GM23248 (cell line): ENCODE measurements at places on chromosomes 3 and 15.

- DNase-seq: peak; percentile 57
These were observed 310.2 kb downstream of the TBC1D5 start for GRCh38 chr3:17432236-17432635.

DNA sequence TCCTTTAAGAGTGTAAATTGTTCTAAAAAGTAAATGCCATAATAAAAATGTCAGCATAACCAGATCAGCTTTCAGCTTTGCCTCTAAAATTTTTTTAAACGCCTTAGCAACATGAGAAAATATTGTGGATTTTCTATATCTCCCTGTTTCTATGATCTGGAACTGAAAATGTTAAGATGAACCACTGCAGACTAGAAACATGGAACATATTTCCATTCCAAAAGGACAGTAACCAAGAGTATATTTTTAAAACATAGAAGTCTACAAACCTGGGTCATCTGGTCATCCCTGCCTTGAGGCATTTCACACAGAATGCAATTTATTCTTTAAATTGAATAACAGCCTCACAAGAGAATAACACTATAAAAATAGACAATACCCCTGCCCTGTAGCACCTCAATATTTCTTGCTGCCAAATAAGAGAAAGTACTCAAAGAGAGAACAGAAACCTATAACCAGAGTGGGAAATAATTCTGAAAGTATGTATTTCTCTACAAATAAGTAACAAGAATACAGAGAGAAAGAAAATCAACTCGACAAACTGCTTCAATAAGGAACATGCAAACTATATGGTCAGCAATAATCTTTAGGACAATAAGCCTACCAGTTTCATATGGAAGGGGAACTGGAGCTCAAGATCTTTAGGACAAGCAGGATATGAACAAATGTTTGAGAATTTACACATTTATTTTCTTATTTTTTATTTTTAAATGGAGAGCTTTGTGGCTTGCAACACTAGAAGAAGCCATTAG lies 949.0 kb downstream of the EPHA3 start:
- no peak for DNase-seq

GRCh38 chr3:65922441-65922840 lies 116.3 kb downstream of the MAGI1 start:
- peak; percentile 62 for DNase-seq

GRCh38 chr15:74228723-74229081 lies 7.4 kb upstream of the CCDC33 start:
- DNase-seq: no peak

GRCh38 chr3:39779511-39780230 lies 29.7 kb upstream of the MYRIP start:
- DNase-seq: no peak

GRCh38 chr3:133491481-133492059 lies 81.9 kb upstream of the CDV3 start:
- no peak for DNase-seq

GRCh38 chr15:68488290-68488689 lies 56.3 kb upstream of the ITGA11 start:
- no peak for DNase-seq

GRCh38 chr3:150307311-150308036 lies 100.6 kb upstream of the TSC22D2 start:
- no peak for DNase-seq

DNA sequence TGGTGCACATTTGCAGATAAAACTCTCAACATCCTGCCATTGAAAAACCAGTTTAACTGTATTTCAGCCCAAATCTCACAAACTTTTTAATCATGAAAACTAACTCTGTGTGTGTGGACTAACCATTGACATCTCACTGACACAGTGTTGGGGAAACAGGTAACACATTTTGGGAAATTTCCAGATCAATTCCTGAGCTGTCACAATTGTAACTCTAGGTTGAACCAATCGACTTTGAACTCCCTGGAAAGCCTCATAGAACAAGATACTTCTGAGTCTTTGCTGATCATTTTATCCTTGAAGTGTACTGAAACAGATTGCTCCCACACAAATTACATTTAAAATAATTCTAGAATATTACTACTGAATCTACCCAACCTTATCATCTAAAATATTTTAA lies 667.9 kb upstream of the NR2F2 start:
- DNase-seq: no peak

- no peak for DNase-seq
These were observed 349.3 kb upstream of the SOX2 start for GRCh38 chr3:181362378-181362777.

DNA sequence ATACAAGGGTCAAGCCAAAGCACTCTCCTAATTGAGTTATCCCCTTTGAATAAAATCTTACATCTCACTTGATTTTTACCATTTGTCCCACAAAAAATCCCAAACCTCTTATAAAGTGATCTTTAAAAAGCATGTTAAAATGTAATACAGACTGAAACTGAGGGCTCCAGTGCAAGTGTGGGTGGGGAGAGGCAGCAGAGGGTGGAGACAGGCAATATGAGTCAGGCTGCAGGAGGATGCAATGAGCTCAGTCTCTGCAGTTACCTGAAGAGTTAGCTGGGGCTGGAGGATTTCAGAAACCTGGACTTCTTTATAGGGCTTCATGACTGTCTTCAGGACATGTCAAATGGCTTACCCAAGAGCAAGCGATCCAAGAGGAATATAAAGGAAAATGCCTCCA lies 14.2 kb upstream of the COLQ start:
- DNase-seq: peak; percentile 48

- DNase-seq: no peak
These were observed 40.1 kb downstream of the SGO1 start for GRCh38 chr3:20145874-20146273.

GRCh38 chr3:55782807-55783206 lies 295.7 kb upstream of the WNT5A start:
- DNase-seq: no peak

GRCh38 chr3:60549863-60550262 lies 701.4 kb downstream of the FHIT start:
- no peak for DNase-seq

DNA sequence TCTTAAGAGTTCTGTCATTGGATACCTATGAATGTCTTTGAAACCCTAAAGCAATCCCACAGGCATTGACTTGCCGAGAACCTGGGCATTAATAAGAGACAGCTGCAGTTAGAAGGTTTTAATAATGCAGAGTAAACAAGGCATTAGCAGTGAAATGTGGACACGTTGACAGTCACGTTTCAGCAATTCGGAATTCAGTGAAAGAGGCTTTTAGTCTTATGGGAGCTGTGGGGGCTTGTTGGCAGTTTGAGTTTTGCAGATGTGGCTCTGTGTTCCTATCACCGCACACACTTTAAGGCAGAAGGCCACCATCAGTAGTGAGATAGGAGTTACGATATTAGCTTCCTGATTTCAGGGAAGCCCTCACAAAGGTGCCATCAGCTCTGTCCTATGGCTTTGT lies 145.2 kb upstream of the NUDT16 start:
- DNase-seq: no peak

DNA sequence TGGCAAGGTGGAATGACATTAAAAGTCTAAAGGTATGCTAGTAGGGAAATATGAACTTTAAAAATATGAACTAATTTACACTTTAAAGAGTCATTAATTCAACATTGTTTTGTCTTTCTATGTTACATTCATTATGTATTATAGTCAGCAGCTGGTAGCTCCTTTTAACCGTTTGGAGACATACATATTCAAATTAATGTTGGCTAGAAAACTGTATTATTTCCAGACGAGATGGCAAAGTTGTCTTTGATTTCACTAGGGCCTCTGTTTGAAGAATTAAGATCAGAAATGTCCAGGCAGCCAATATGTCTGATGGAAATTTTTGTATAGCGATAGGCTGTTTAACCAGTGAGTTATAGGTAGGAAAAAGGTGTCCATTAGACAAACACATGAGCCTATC lies 817.6 kb downstream of the GRM7 start:
- no peak for DNase-seq
